ENCODE measurements at places on chromosomes 3 and 15. TPM values are rescaled to one million over a fixed set of nuclear protein-coding genes. Genes with fewer than 3 reads are reported as not detected.

DNA sequence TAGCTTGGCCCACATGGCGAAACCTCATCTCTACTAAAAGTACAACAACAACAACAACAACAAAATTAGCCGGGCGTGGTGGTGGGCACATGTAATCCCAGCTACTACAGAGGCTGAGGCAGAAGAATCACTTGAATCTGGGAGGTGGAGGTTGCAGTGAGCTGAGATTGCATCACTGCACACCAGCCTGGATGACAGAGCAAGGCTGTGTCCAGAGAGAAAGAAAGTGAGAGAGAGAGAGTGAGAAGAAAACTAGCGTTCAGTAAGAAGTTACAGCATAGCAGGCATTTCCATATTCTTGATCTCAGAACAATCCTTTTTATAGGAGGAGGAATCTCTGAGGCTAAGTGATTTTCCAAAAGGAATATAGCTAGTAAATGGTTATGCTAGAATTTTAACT, 1076.1 kb downstream of the AGBL1 start:
- no peak for DNase-seq

The GABRG3 gene
- 3.1 TPM for total RNA-seq

DNA sequence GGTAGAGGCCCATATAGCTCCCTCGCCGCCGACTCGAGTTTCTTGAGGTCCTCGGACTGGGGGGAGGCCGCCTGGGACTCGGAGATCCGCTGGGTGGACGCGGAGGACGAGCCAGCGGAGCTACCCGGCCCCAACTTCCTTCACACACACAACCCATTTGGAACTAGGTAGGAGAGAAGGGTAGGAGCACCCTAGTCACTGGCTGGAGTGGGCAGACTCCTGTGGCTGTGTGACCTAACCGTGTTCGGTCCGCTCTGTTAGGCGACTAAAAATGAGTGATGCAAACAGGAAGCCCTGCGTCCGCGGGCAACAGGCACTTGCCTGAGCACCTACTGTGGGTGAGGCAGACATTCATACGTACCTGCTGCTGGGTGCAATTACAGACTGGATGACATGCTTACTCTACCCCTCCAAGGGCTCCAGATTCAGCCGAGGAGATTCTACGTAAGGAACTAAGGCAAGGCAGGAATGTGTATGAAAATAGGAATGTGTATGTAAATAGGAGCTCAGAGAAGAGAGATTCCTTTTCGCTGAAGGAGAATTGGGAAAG, 4.6 kb upstream of the SIN3A start:
- DNase-seq: no peak

- no peak for DNase-seq
Observed at GRCh38 chr3:111745786-111746185, 113.3 kb upstream of the PHLDB2 start.

GRCh38 chr3:129554356-129555152, 11.6 kb downstream of the H1-8 start:
- no peak for DNase-seq
